ENCODE measurements at places on chromosomes 16 and 17. TPM values are rescaled to one million over a fixed set of nuclear protein-coding genes. Genes with fewer than 3 reads are reported as not detected.
A peak's percentile ranks its signal among the peaks of the same experiment; 100 is the strongest.

The GGA3 gene
- 36.8 TPM for total RNA-seq

GRCh38 chr16:27844826-27845225 is 218.7 kb downstream of the GSG1L start:
- H3K4me3 ChIP-seq: no peak overlapping the region
- H3K36me3 ChIP-seq: no peaks in the 10 kb centered on the region
- no peaks in the 10 kb centered on the region for H3K27me3 ChIP-seq
- no peak for DNase-seq
- H3K4me1 ChIP-seq: no peaks in the 10 kb centered on the region

DNA sequence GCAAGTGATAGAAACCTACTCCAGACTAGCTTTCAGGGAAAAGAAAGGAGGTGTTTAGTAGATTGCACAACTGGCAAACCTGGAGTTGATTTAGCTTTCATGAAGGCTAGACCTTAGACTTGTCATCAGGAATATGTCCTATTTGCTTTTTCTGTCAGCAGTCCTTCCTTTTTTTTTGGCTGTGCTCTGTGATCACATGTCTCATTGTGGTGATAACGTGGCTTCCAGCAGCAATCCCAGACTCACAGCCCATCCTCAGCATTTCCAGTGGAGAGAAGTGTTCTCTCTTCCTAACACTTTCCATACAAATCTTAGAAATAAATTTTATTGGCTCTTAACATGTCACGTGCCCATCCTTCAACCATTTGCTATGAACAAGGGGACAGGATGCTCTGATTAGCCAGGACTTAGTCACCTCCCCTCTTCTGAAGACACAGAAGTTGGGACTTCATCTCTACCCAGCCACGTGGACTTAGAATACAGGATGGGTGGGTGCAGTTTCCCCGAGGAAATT is 74.7 kb downstream of the CDH13 start:
- H3K4me3 ChIP-seq: no peak overlapping the region
- H3K4me1 ChIP-seq: peaks cover 33% of the 10 kb centered on the region
- no peaks in the 10 kb centered on the region for H3K27me3 ChIP-seq
- DNase-seq: no peak
- no peak overlapping the region for H3K27ac ChIP-seq

- no peak for DNase-seq
- no peak overlapping the region for H3K4me3 ChIP-seq
- H3K27ac ChIP-seq: no peak overlapping the region
These were observed 18.8 kb downstream of the UTP18 start for GRCh38 chr17:51279183-51279582.

- no peak for DNase-seq
- H3K4me1 ChIP-seq: peaks cover 10% of the 10 kb centered on the region
- no peak overlapping the region for H3K27ac ChIP-seq
- H3K4me3 ChIP-seq: no peak overlapping the region
These were observed 33.5 kb upstream of the SREBF1 start for GRCh38 chr17:17870247-17870646.

The TMED6 gene
- total RNA-seq: not detected

The SKAP1 gene
- 5.6 TPM for total RNA-seq

- H3K4me1 ChIP-seq: no peaks in the 10 kb centered on the region
- H3K36me3 ChIP-seq: no peaks in the 10 kb centered on the region
- H3K27me3 ChIP-seq: no peaks in the 10 kb centered on the region
- DNase-seq: peak; percentile 55
- no peak overlapping the region for H3K4me3 ChIP-seq
These were observed 126.2 kb downstream of the PRKCB start for GRCh38 chr16:23962001-23962400.

The NOXO1 gene
- total RNA-seq: 1.2 TPM

DNA sequence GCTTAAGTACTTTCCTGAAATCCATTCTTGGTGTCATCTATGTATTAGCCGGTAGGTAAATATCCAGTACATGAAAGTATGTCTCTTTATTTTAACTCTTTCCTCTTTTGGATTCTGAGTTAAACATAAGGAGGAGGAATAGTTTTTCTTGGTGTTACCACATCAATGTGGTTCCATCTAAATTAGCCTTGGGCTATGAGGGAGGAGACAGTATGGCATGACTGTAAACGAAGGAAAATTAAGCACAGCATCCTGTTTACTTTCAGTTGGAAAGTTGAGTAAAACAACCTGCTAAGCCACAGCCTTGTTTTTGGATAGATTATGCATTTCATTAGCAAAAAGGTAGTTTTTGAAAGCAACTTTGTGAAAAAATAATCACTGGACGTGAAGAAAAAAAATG is 693.0 kb upstream of the SOX9 start:
- H3K27me3 ChIP-seq: no peaks in the 10 kb centered on the region
- H3K4me3 ChIP-seq: no peak overlapping the region
- DNase-seq: no peak
- no peak overlapping the region for H3K27ac ChIP-seq
- no peaks in the 10 kb centered on the region for H3K4me1 ChIP-seq

- no peak overlapping the region for H3K27ac ChIP-seq
- no peaks in the 10 kb centered on the region for H3K36me3 ChIP-seq
- no peaks in the 10 kb centered on the region for H3K27me3 ChIP-seq
These were observed 9.1 kb downstream of the CA4 start for GRCh38 chr17:60158751-60159478.

GRCh38 chr17:43645765-43646481 is 15.8 kb downstream of the MEOX1 start:
- no peaks in the 10 kb centered on the region for H3K27me3 ChIP-seq
- H3K27ac ChIP-seq: peak overlapping the region; percentile 90
- no peaks in the 10 kb centered on the region for H3K36me3 ChIP-seq
- DNase-seq: no peak
- H3K4me3 ChIP-seq: peak overlapping the region; percentile 74

DNA sequence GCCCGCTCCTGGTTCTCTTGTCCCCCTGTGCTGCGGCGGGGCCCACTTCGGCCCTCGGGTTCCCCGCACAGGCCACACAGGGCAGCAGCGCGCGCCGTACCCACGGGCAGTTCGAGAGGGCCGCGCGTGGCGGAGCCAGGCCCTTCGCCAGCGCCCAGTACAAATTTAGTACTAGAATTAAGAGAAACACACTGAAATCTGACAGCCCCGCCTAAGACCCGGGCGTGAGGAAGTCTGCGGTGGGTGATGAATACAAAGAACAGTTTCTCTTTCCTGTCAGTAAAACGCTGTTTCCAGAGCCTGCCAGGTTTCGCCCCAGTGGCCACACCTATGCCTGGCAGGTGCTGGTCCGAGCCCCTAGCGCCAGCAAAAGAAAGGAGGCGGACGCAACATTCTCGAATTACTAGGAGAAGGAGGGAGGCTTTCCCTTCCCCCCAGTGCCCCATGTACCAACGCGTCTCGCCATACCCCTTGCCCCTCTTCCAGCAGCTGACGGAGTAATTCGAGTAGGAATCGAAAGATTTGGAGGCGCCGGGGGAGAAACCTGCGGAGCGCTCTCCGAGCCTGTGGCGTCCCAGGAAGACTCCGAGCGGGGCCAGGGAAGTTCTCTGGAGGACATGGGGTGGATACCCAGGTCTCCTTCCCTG is 591 bp upstream of the SLFN5 start:
- H3K27me3 ChIP-seq: no peaks in the 10 kb centered on the region
- H3K27ac ChIP-seq: peak overlapping the region; percentile 99
- DNase-seq: no peak
- H3K4me3 ChIP-seq: peak overlapping the region; percentile 90
- no peaks in the 10 kb centered on the region for H3K36me3 ChIP-seq

- no peaks in the 10 kb centered on the region for H3K27me3 ChIP-seq
- no peak overlapping the region for H3K4me3 ChIP-seq
- no peaks in the 10 kb centered on the region for H3K36me3 ChIP-seq
- no peak for DNase-seq
- no peak overlapping the region for H3K27ac ChIP-seq
- H3K4me1 ChIP-seq: peaks cover 45% of the 10 kb centered on the region
These were observed 46.0 kb downstream of the GLG1 start for GRCh38 chr16:74560912-74561311.

DNA sequence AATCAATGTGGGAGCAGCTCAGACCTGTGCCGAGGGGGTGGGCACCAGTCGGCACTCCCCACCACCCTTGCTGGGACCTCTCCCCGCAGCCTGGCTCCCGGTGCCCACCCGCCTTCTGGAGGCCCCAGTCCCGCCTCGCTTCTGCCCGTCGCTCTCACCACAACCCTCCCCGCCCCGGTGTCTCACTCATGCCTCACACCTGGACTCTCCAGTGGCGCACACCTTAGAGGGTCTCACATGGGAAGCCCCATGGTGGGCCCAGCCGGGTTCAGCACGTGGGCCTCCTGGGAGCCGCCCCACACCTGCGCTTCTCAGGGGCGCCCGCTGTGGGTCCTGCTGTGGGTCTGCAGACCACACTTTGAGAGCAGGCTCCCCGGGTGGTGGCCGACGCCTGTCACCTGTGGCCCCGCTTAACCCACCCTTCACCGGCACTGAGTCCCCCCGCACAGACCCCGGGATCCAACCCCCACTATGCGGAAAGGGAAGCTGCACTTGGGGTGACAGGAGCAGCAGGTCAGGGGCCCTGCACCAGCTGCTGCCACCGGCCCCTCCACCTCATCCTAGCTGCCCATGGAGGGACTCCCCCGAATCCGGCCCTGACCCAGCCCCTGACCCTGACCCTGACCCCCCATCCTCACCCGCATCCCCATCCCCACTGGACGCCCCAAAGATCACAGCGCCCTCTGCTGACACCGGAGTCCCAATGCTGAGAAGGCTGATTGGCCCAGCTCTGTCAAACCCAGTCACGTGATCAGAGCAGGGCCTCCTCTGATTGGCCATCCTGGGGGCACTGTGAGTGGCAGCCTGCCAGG is 27.4 kb upstream of the SLC38A10 start:
- H3K36me3 ChIP-seq: no peaks in the 10 kb centered on the region
- no peaks in the 10 kb centered on the region for H3K27me3 ChIP-seq
- no peak overlapping the region for H3K4me3 ChIP-seq
- peaks cover 21% of the 10 kb centered on the region for H3K4me1 ChIP-seq

The NPIPA3 gene
- not detected for total RNA-seq

The TBX2 gene
- total RNA-seq: 9.8 TPM

The TPSD1 gene
- total RNA-seq: 7.1 TPM

- no peaks in the 10 kb centered on the region for H3K27me3 ChIP-seq
- peaks cover 27% of the 10 kb centered on the region for H3K4me1 ChIP-seq
- peaks cover 40% of the 10 kb centered on the region for H3K36me3 ChIP-seq
- no peak overlapping the region for H3K27ac ChIP-seq
- DNase-seq: no peak
These were observed 4.2 kb downstream of the RPL19 start for GRCh38 chr17:39204245-39204644.

The CYGB gene
- total RNA-seq: 30.0 TPM

- H3K4me1 ChIP-seq: no peaks in the 10 kb centered on the region
- H3K4me3 ChIP-seq: no peak overlapping the region
- no peak for DNase-seq
- H3K36me3 ChIP-seq: no peaks in the 10 kb centered on the region
- no peak overlapping the region for H3K27ac ChIP-seq
- H3K27me3 ChIP-seq: no peaks in the 10 kb centered on the region
These were observed 102.2 kb downstream of the AATF start for GRCh38 chr17:37050920-37051319.

The XYLT2 gene
- total RNA-seq: 30.4 TPM

DNA sequence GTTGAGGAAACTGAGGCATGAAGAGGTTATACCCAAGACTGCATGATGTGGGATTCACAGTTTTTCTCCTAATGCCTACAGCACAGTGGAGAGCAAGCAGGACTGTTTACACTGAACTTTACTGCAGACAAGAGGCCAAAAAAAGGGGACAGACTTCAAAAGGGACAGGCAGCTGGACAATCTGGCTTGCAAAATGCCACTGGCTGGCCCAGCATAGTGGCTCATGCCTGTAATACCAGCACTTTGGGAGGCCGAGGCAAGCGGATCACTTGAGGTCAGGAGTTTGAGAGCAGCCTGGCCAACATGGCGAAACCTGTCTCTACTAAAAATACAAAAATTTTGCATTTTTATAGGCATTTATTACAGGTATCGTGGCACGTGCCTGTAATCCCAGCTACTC is 2.0 kb upstream of the MGAT5B start:
- no peak for DNase-seq
- H3K36me3 ChIP-seq: no peaks in the 10 kb centered on the region
- no peak overlapping the region for H3K4me3 ChIP-seq

DNA sequence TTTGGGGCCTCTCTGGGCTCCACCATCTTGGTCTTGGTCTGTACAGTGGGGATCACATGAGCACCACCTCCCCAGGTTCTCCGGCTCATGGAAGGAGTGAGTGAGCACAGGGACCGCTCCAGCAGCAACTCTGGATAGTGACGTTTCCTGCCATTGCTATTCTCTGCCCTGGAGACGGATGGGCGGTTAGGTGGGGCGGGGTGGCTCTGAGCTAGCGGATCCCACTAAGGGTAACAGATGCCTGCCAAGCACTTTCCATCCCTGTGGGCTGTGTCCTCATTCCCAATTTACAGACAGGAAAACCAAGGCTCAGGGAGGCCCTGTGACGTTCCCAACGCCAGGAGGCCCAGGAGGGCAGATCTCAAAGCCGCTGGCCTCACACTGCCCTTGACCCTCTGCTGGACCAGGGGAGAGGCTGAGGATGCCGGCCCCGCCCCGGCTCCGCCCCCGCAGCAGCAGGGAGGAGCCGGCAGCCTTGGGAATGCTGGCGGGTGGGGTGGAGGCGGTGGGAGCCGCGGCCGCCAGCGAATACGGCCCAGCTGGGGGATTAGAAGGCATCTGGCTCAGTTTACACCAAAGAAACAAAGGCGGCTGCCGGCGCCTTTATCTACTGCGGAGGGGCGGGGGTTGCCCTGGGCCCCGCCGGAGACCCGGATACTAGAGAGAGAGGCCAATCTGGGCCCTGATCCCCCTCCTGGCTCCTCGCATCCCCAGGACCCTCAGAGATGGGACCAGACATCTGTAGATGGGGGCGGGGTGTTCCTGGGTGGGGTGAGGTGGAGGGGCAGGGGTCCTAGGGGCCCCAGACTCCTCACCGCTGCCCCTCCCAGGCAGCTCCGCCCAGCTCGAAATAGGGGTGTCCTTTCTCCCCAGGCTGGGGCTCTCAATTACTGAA is 122.3 kb upstream of the CIBAR2 start:
- H3K27me3 ChIP-seq: no peaks in the 10 kb centered on the region
- H3K4me1 ChIP-seq: peaks cover 62% of the 10 kb centered on the region
- no peaks in the 10 kb centered on the region for H3K36me3 ChIP-seq
- peak overlapping the region; percentile 77 for H3K27ac ChIP-seq

DNA sequence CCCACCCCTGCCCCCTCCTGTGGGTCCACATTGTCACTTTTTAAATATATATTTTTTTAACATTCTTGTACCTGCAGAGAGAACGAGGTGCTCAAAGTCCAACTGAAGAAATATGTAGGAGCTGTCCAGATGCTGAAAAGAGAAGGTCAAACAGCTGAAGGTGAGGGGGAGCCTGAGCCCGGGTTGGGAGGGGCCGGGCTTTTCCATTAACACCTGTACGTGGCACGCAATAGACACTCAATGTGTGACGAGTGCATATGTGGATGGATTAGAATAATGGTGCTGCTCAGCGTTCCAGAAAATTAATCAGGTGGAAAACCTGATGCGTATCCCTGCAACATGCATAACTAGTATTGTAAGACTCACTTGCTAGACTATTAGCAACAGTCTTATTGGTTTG is 223.0 kb downstream of the SNX29 start:
- no peaks in the 10 kb centered on the region for H3K27me3 ChIP-seq
- no peaks in the 10 kb centered on the region for H3K36me3 ChIP-seq
- H3K27ac ChIP-seq: no peak overlapping the region
- H3K4me3 ChIP-seq: no peak overlapping the region

GRCh38 chr16:19935694-19936093 is 51.0 kb upstream of the GPRC5B start:
- H3K4me3 ChIP-seq: no peak overlapping the region
- H3K4me1 ChIP-seq: no peaks in the 10 kb centered on the region
- no peak for DNase-seq

- no peak overlapping the region for H3K27ac ChIP-seq
- H3K27me3 ChIP-seq: no peaks in the 10 kb centered on the region
- no peak overlapping the region for H3K4me3 ChIP-seq
These were observed 285.8 kb downstream of the WWOX start for GRCh38 chr16:78385086-78385805.

Measured in vagina (tissue), 2 donors.